ENCODE measurements at places on chromosomes 4 and X.

- DNase-seq, result no peak
Observed at GRCh38 chr4:17142232-17142711, 243.8 kb upstream of the LDB2 start.

DNA sequence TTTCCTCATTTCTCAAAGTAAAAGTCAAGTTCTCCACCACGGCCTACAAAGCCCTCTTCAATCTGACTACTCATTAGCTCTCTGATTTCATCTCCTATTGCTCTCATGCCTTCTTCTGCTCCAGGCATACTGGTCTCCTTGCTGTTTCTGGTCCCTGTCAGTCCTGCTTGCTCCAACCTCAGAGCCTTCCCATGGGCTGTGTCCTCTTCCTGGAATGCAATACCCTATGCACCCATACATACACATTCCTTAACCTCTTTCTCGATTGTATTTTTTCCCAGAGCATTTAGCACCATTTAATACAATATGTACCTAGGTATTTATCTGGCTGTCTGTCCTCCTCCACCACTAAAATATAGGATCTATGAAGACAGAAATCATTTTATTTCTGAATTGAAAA lies 385.2 kb downstream of the GASK1B start:
- DNase-seq, result no peak

GRCh38 chrX:74431797-74432196 lies 10.5 kb downstream of the SLC16A2 start:
- no peak for DNase-seq

GRCh38 chrX:84830836-84831235 lies 172.8 kb upstream of the APOOL start:
- no peak for DNase-seq

- DNase-seq, result no peak
Observed at GRCh38 chr4:99394896-99395295, 40.2 kb downstream of the ADH7 start.

GRCh38 chr4:183611210-183611830 lies 47.7 kb downstream of the RWDD4 start:
- DNase-seq, result no peak

- no peak for DNase-seq
Observed at GRCh38 chrX:6149060-6149872, 79.4 kb downstream of the NLGN4X start.
